Right renal pelvis (tissue), 4 donors: ENCODE measurements at places on chromosomes 12 and 14.

DNA sequence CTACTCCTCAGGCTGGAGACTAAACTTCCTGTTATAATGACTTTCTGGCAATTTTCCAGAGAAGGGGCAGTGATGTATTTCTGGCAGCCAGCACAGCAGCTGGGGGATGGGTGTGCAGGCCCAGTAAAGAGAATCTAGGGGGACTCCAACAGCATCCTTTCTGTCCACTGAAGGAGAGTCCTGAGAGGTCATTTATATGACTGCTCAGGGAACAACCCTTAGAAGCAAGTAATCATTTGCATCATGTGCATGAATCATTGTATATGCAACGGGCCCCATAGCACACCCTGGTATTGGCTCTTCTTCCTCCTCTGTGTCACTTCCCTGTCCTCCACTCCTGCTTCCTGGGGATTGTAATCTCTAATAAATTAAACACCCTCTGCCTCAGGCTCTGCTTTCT lies 493.8 kb downstream of the RPS29 start:
- no peak for DNase-seq

GRCh38 chr12:2185751-2186341 lies 133.1 kb downstream of the CACNA1C start:
- DNase-seq = no peak

- DNase-seq = no peak
Observed at GRCh38 chr12:79732638-79733037, 41.9 kb upstream of the PAWR start.

DNA sequence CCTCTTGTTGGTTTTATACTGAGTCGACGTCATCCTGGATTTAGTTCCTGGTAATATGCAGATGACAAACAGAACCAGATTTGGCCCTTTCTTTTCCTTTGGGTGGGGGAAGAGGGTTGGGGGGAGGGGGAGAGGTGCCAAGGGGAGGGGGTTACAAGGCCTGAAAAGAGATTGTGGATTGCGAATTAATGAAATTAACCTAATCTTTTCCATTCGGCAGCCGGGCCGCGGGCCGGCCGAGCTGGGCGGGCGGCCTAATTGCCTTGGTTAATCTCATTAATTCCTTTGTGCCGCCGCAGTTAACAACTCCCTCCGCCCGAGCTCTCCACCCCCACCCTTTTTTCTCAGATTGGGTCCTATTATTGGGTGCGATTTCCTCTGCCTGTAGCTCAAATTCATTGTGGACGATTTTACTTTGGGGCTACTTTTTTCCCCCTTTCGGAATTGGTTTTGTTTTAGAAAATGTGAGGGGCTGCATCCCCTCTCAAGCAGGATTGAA lies 387 bp upstream of the GSC start:
- DNase-seq = no peak

GRCh38 chr12:130632642-130633041 lies 83.5 kb downstream of the RIMBP2 start:
- peak; percentile 42 for DNase-seq

GRCh38 chr12:105916760-105917039 lies 222.1 kb downstream of the NUAK1 start:
- DNase-seq = no peak

DNA sequence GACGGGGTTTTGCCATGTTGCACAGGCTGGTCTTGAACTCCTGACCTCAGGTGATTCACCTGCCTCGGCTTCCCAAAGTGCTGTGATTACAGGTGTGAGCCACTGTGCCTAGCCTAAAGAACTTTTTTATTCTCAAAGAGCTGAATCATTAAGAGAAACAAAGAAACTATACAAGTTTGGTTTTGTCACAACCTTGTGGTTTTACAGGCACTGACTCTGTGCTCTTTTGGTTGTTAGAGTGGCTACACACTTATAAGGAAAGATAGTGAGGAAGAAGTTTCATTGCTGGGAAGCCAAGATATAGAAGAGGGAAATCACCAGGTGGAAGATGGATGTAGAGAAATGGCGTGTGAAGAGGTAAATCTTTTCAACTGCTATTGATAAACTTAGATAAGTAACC lies 10.1 kb upstream of the DNAH10 start:
- DNase-seq = no peak

GRCh38 chr12:104507672-104508071 lies 50.9 kb downstream of the CHST11 start:
- no peak for DNase-seq

- DNase-seq = no peak
Observed at GRCh38 chr12:47838286-47838931, 18.7 kb upstream of the HDAC7 start.

GRCh38 chr12:587132-588023 lies 75.9 kb downstream of the NINJ2 start:
- DNase-seq = no peak

- no peak for DNase-seq
Observed at GRCh38 chr12:40222247-40222646, 2.5 kb upstream of the LRRK2 start.

DNA sequence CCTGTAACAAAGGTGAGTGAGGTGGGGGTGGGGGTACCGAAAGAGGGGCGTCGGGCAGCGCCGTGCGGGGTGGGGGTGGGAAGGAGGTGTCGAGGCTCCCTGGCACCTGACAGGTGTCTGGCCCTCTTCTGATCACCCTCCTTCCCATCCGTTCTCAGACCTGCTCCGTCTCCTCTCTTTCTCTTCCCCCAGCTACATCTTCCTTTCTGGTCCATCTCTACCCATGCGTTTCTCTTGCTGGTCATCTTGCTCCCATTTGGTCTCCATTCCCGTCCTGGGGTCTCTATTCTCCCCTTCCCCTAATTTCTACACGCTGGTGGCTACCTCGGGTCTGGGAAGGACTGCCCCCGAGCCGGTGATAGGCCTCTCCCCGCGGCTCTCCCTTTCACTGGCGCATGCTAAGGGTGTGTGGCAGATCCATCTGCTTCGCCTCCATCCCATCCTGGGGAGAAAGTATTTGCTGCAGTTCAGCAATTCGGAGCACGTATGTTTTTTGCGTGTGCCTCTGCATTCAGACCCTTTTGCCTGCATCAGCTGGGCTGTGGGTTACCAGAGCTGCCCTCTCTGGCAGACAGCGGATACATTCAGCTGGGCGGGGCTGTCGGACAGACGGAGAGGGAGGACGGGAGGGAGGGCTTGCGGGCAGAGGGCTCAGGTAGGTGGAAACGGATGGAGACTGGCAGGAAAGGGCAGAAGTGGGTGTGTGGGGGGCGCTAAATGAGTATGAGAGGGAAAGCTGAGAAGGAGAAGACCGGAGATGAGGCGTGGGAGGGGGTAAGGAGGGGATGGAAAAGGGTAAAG lies 730 bp downstream of the CLSTN3 start:
- DNase-seq = no peak

DNA sequence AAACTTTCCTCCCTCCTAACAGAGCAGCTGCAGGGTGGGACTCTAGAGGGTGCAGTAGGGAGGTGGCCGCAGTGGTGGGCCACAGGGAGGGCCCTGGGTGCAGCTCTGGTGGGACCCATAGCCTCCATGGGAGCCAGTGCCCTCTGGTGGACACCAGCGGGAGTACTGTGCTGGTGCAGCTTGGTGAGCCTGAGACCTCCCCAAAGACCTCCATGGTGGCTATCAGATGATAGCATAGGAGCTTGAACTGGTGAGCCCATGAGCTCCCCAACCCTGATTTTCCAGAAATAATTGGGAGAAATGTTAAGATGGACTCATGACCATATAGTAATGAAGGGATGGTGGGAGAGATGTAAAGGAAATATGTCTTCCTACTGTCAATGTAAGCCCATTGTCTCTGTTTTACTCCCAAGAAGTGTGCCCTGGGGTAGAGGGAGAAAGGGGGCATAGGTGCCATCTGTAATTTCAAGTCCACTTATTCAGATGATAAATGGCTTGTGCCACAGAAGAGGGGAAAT lies 98.7 kb downstream of the GAS2L3 start:
- DNase-seq = no peak

DNA sequence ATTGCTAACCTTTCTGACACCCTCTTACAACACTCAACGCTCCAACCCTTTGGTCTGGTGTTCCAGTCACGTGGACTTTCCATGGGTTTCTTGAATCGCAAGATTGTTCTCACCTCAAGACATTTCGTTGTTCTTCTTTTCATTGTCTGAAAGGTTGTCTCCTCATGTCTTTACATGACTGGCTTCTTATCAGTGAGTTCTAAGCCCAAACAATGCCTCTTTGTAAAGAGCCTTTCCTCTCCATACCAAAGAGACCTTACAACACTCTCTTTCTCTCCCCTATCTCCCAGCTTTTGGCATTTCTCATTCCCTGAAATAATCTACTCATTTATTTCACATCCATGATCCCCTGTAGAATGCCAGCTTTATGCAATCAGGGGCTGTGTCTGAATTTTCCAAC lies 1144.8 kb downstream of the AACS start:
- DNase-seq = no peak

GRCh38 chr12:89135976-89136634 lies 216.2 kb downstream of the DUSP6 start:
- no peak for DNase-seq

DNA sequence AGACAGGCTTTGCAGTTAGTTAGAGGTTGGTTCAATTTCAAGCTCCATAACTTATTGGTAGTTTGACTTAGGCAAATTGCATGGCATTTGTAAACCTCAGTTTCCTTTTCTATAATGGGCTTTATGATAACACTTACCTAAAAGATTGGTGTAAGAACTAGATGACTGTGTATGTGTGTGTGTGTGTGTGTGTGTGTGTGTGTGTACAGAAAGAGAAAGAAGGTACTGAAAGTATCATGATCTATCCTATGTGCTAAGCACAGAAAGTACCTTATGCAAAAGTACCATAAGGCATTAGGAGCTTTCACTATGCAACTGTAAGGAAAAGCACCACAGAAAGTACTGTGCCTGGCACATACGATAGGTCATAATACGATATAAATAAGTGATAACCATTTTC lies 304.3 kb upstream of the KITLG start:
- DNase-seq = no peak

DNA sequence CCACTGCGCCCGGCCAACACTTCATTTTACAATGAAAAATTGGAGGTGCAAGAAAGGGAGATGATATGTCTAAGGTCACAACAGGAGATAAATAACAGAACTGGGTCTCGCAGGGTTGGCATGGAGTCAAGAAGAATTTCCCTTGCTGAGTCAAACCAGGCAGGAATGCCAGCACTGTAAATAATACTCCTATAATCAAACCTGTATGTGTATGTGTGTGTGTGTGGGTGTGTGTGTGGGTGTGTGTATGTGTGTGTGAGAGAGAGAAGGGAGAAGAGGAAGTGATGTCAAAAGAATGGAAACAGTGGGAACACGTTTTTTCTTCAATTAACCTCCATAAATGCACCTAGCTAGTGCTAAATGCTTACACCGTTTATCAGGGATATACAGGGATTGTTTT lies 70.4 kb downstream of the TMEM116 start:
- no peak for DNase-seq

DNA sequence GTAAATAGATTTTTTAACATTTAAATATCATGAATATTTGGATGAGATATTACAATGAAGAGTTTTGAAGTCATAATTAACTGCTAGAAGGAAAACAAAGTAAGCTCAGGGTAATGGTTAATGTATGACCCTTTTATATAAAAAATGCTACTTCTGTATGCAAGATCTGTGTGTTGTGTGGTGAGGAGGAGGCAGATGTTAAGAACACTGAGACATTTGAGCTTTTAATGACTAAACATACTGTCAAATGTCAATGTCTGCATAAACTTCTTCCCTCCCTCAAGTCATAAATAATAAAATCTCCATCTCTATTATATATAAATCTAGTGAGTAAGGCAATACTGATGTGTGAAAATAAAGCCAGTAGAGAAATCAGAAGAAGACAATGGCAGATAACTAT lies 1.4 kb downstream of the TPH2 start:
- no peak for DNase-seq

DNA sequence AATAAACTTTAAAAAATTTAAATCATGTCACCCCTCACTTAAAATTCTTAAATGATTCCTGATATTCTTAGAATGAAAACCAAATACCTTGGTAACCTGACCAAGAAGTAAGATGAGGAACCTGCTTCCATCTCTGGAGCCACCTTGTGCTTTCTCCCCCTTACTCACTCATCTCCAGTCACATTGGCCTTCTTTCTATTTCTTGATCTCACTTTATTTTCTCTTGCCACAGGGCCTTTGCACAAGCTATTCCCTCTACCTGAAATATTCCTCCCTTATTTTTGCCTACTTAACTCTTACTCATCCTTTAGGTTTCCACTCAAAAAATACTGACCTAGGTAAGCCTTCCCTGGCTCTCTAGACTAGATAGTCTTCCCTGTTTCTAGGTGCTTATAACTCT lies 5.1 kb downstream of the ZCRB1 start:
- no peak for DNase-seq

DNA sequence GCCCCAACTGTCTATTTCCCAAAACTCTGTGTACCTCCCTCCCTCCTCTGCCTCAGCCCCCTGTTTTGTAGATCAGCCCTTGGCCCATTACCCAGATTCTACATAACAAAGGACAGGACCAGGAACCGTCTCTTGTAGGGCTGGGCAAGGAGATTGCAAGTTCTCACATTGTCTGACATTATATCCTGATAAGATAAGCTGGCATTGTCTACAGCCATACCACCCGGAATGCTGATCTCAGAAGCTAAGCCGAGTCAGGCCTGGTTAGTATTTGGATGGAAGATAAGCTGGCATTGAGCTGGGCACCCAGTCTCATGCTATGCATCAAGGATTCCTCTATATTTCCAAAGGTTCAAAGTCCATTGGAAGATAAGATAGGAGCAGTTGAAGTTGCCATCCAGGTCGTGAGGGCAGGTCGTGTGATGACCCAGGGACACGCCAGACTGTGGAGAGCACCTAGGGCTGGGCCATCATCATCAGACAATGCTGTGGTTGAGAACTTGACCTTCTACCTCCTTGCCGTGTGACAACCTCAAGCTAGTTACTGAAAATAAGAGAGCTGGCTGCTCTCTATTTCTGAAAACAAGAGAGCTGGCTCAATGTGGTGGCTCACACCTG lies 29.5 kb downstream of the PHETA1 start:
- DNase-seq = no peak

DNA sequence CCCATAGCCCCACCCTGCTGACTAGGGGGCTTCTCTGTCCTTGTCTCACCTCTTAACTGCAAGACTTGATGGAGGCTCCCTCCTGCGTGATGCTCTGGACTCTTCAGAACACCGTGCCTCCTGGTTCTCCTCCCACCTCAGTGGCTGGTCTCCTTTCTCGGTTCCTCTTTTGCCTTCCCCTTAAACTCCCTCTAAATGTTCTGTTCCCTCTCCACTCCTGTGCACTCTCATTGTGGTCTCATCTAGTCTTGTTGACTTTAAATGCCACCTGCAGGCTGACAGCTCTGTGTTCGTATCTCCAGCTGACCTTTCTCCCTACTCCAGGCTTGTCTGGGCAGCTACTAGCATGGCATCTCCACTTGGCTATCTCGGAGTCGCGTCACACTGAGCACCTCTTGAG lies 28.3 kb downstream of the DYNC1H1 start:
- no peak for DNase-seq

GRCh38 chr14:54577494-54577893 lies 10.6 kb downstream of the SAMD4A start:
- no peak for DNase-seq

DNA sequence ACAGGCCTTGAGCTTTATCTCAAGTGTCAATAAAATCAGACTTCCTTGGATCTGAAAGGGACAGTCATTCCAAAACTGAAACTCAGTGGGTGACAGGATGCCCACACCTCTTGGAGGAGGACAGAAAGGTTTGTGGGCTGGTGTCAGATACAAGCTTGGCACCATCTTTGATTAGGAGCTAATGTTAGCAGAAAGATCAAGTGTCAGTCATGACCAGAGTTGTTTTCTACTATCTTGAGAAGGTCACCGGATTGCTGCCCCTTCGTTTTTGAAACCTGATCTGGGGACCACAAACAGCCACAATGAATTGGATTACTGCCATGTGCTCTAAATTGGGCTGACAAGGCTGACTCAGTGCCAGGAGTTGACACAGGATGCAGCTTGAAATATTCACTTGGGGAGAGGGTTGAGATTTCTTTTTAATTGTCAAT lies 88.3 kb downstream of the OTOGL start:
- DNase-seq = peak; percentile 44
